ENCODE measurements at places on chromosomes 1 and 21. TPM values are rescaled to one million over a fixed set of nuclear protein-coding genes. Genes with fewer than 3 reads are reported as not detected.

ZYG11A gene
- total RNA-seq = 0.21 TPM

CRABP2 gene
- total RNA-seq = 24.5 TPM

PODN gene
- total RNA-seq = not detected

PDPN gene
- 12.2 TPM for total RNA-seq

UBR4 gene
- 125 TPM for total RNA-seq

TCHH gene
- total RNA-seq = 0.07 TPM

SEMA6C gene
- 9.9 TPM for total RNA-seq

PLPP3 gene
- 4.9 TPM for total RNA-seq

PGLYRP4 gene
- total RNA-seq = 0.07 TPM

EXO5 gene
- total RNA-seq = 10.4 TPM

TMCC2 gene
- total RNA-seq = 12.7 TPM

CSDE1 gene
- total RNA-seq = 1,426 TPM

CDCA8 gene
- total RNA-seq = 4.0 TPM

EBNA1BP2 gene
- 119 TPM for total RNA-seq

LCE1D gene
- not detected for total RNA-seq

AGMAT gene
- 0.96 TPM for total RNA-seq

RPE65 gene
- not detected for total RNA-seq

TRAF5 gene
- 23.0 TPM for total RNA-seq

ETV3L gene
- not detected for total RNA-seq

TMEM54 gene
- 162 TPM for total RNA-seq

NBPF9 gene
- 23.8 TPM for total RNA-seq

KCNT2 gene
- 1.2 TPM for total RNA-seq

DNM3 gene
- total RNA-seq = 1.6 TPM

AMY1A gene
- total RNA-seq = not detected

TTC22 gene
- total RNA-seq = 5.3 TPM

THEM5 gene
- total RNA-seq = not detected

AKR7A3 gene
- total RNA-seq = 0.33 TPM

LAPTM5 gene
- 2.6 TPM for total RNA-seq

LRRC71 gene
- not detected for total RNA-seq

SPRR4 gene
- not detected for total RNA-seq

INTS11 gene
- total RNA-seq = 123 TPM

BCAN gene
- 0.17 TPM for total RNA-seq
